Endodermal cell (in vitro differentiated cells): ENCODE measurements at places on chromosomes 4 and X. TPM values are rescaled to one million over a fixed set of nuclear protein-coding genes. Genes with fewer than 3 reads are reported as not detected.

Gene TEC
- 4.3 to 7.4 TPM (median 5.4 TPM) in 3 replicates for total RNA-seq

Gene CCDC149
- total RNA-seq: 4.9 and 5.0 TPM in 2 replicates

Gene KDR
- 1.8 to 2.1 TPM (median 2.1 TPM) in 3 replicates for total RNA-seq

Gene ZFYVE28
- total RNA-seq: 1.6 and 1.8 TPM in 2 replicates

Gene TSPYL2
- 25.1 and 26.6 TPM in 2 replicates for total RNA-seq

Gene USP17L20
- not detected in 2 replicates for total RNA-seq

Gene MAGEA2B
- 0.32 TPM in 1 of 2 replicates, not detected in the other for total RNA-seq

Gene PABPC1L2A
- not detected in 2 replicates for total RNA-seq

Gene HTN3
- not detected in 3 replicates for total RNA-seq

Gene NLGN3
- 0.88 and 1.3 TPM in 2 replicates for total RNA-seq

Gene GPC3
- total RNA-seq: 14.3 to 39.5 TPM (median 34.7 TPM) in 3 replicates

Gene ALAS2
- 0.29 and 0.32 TPM in 2 replicates for total RNA-seq

Gene SMARCA1
- total RNA-seq: 73.6 to 83.3 TPM (median 81.7 TPM) in 3 replicates

Gene CCKAR
- total RNA-seq: not detected in 3 replicates

Gene SH3TC1
- 1.8 to 4.4 TPM (median 1.9 TPM) in 3 replicates for total RNA-seq

Gene HTN1
- not detected in 2 replicates for total RNA-seq

Gene RAI2
- total RNA-seq: 4.1 and 4.8 TPM in 2 replicates

Gene NPY1R
- total RNA-seq: 10.3 and 11.8 TPM in 2 replicates

Gene GAB3
- 0.18 and 0.55 TPM in 2 replicates for total RNA-seq

Gene GUCY1B1
- 1.8 to 3.4 TPM (median 2.9 TPM) in 3 replicates for total RNA-seq

Gene HS6ST2
- total RNA-seq: 3.6 to 6.2 TPM (median 4.1 TPM) in 3 replicates

Gene CLDN34
- 0.47 TPM in 1 of 2 replicates, not detected in the other for total RNA-seq

Gene BTC
- 0.24 TPM in 1 of 3 replicates, not detected in the others for total RNA-seq

Gene DHRSX
- total RNA-seq: 45.4 to 48.0 TPM (median 46.5 TPM) in 3 replicates

Gene PLAC1
- total RNA-seq: not detected in 2 replicates

Gene MAGEA8
- total RNA-seq: not detected in 3 replicates

Gene AMER1
- 10.7 and 12.0 TPM in 2 replicates for total RNA-seq

Gene TREX2
- total RNA-seq: 0.50 and 0.70 TPM in 2 replicates

Gene UGT2B15
- not detected in 3 replicates for total RNA-seq

Gene RNF128
- total RNA-seq: 0.74 to 1.1 TPM (median 0.84 TPM) in 3 replicates

Gene NPNT
- 1.6 to 11.2 TPM (median 2.5 TPM) in 3 replicates for total RNA-seq

Gene GAGE12F
- total RNA-seq: not detected in 2 replicates

Gene TBX22
- total RNA-seq: 0.88 and 1.8 TPM in 2 replicates

Gene CXorf49
- total RNA-seq: not detected in 2 replicates

Gene MUC7
- not detected in 2 replicates for total RNA-seq

Gene PARM1
- 1.1 and 1.6 TPM in 2 replicates for total RNA-seq

Gene NR0B1
- 9.4 to 50.6 TPM (median 9.6 TPM) in 3 replicates for total RNA-seq

Gene HAND2
- not detected in 2 replicates for total RNA-seq

Gene RNF175
- total RNA-seq: 1.7 TPM in 2 replicates

Gene TBC1D8B
- 4.0 TPM in 2 replicates for total RNA-seq

Gene GLOD5
- not detected in 3 replicates for total RNA-seq

Gene FDCSP
- not detected in 3 replicates for total RNA-seq

Gene VSIG1
- 0.25 and 1.0 TPM in 2 replicates for total RNA-seq

Gene SHOX
- not detected in 2 replicates for total RNA-seq

Gene XAGE3
- total RNA-seq: not detected in 2 replicates

Gene CFAP99
- 0.61 TPM in 1 of 2 replicates, not detected in the other for total RNA-seq

Gene ADGRG4
- total RNA-seq: not detected in 2 replicates

Gene MRPL1
- 27.8 to 46.4 TPM (median 42.6 TPM) in 3 replicates for total RNA-seq

Gene FREM3
- 0.13 to 0.66 TPM (median 0.17 TPM) in 3 replicates for total RNA-seq

Gene PAGE2B
- not detected in 2 replicates for total RNA-seq

Gene STATH
- not detected in 3 replicates for total RNA-seq

Gene BANK1
- 0.33 to 0.53 TPM (median 0.46 TPM) in 3 replicates for total RNA-seq

Gene RTL3
- total RNA-seq: not detected in 3 replicates

Gene CTAG2
- total RNA-seq: not detected in 3 replicates

Gene MANBA
- 24.8 and 30.4 TPM in 2 replicates for total RNA-seq

Gene AFAP1
- 12.3 to 19.7 TPM (median 18.2 TPM) in 3 replicates for total RNA-seq

Gene IL13RA1
- 26.7 to 32.9 TPM (median 31.2 TPM) in 3 replicates for total RNA-seq
